ENCODE measurements at places on chromosomes 2 and 18.

DNA sequence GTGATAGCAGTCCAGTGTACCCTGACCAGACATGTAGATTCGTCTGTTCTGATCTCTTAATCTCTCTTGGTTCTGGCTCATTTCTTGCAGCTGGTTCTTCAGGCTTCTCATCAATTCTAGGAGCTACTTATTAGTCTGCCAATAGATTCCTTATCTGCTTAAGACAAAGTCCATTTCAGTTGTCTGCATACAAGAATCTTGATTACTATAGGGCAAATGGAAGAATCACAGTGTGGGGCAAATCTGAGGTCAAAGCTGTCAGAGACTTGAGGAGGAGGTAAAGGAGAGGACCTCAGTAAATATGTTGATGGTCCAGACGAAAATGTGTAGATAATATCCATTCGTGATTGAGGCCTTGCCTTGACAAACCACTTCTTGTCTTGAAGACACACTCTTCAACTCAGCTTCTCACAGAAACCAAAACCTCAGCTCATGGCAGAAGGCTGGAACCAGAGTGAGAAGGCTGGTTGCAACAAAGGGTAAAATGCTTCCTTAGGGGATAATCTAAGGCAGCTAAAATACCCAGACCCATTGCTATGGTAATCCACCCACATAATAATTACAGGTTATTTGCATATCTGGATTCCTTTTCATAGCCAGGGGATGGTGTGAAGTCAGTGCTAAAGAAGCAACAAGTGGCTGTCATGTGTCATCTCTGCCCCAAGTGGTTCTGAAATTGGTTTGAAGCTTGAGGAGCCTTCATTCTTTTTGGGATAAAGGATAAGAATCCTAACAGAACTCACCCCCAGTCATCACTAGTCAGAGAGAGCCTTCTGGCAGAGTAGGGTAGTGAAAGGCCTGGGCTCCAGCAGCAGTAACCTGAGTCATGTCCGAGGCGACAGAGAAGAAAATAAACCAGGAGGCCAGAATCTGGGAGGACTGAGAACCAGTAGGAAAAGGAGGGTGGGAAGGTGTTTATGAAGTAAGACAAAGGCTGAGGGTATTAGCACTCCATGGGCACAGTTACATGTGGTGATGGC, 29.2 kb upstream of the PELI1 start:
- DNase-seq: no peak

DNA sequence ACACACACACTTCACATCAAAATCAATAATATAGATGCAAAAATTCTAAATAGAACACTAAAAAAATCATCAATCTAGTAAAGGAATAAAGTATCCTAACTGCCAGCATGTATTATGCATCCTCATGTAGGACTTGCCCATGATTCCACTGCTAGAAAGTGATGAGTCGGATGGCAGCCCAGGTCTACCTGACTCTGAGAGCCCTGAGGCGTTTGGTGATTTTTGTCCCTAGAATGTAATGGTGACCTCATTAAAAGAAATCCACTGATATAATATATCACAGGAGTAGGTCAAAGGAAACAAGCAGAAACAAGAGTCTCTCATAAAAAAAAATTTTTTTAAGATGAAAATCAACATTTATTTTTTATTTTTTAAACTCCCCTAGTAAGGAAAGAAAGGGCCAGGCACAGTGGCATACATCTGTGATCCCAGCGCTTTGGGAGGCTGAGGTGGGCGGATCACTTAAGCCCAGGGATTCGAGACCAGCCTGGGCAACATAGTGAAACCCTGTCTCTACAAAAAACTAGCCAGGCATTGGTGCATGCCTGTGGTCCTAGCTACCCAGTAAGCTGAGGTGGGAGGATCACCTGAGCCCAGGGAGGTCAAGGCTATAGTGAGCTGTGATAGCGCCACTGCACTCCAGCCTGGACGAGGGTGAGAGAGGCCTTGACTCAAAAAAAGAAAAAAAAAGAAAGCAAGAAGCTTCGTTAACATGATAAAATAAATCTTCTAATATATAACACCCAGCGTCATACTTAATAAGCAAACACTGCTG, 24.4 kb upstream of the ACTG2 start:
- no peak for DNase-seq

- DNase-seq: peak; percentile 70
These were observed 370 bp upstream of the ZNF804A start for GRCh38 chr2:184598002-184598315.

DNA sequence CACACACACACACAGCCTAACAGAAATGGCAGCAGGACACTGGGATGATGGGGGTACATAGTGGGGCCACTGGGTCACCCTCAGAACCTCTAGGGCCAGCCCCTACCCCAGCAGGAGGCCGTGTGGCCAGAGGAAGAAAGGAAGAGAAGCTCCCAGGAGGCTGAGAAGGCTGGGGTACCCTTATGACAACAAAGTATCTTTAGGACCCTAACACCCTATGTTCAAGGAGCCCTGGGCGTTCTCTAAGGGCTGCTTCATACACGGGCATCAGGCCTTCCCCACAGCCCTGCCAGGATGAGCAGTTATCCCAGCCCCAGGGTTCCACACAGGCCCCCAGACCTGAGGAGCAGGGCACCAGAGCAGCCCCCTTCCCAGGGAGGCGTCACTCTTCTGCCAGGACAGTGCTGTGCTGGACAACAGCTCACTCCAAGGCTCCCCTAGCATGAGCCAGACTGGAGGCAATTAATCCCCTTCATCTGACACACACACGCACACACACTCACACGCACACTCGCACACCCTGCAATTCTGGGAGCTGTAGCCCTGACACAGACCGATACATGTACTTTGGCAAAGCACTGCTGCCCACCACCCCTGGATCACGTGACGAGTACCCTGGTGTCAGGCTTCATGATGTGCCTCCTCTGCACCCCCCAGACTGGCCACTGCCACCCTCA, 163.6 kb downstream of the TNS1 start:
- no peak for DNase-seq

- no peak for DNase-seq
These were observed 603.8 kb downstream of the PLCL1 start for GRCh38 chr2:198408171-198408570.

DNA sequence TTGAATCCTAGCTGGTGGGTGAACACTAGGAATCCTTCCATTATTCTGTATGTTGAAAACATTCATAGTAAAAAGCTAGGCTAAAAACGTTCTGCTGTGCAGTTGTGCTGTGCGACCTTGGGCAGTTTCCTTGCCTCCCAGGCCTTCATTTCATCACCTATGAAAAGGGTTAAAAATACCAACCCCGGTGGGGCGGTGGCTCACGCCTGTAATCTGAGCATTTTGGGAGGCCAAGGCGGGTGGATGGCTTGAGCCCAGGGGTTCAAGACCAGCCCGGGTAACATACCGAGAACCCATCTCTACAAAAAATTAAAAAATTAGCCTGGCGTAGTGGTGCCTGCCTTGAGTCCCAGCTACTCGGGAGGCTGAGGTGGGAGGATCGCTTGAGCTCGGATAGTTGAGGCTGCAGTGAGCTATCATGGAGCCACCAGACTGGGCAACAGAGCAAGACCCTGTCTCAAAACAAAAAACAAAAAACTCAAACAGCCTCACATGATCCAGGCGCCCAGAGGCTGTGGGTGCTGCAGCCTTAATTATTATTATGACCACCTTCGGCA, 2.9 kb upstream of the RRM2 start:
- no peak for DNase-seq

- DNase-seq: no peak
These were observed 297.0 kb upstream of the REV1 start for GRCh38 chr2:99786636-99787390.

GRCh38 chr2:16218161-16218560, 277.8 kb downstream of the MYCN start:
- no peak for DNase-seq

DNA sequence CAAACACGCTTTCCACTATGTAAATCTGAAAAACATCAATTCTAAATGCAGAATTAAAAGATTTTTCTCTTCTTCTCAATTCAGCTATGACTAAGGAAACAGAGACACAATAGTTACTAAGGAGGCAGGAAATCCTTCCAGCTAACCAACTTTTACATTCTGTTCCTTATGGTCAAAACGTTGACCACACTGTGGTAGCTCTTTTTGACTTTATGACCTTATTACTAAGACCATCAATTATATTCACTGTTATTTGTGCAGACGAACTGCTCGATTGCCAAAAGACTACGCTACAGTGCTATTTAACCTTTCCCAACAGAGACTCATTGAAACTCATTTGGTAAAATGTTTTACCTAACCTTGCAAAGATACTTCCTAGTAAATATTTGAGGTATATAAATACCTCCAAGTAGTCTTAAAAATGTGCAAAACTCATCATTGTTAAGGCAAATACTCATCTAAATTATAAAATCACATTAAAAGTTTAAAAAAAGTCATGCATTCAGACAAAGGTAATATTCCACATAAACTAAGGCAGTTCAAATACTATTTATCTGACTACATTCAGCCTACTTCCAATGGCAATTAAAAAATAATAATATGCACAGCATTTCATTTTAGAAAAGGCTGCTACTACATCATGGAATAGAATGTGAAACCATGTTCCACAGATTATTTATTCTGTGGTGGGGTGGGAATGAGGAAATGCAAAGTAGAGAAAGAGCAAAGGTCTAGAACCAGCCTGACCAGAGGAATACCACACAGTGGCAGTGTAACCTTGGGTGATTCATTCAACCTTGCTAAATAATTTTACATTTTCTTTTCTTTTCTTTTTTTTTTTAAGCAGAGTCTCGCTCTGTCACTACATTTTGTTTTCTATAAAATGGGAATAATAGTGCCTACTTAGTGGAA, 139.9 kb downstream of the THADA start:
- DNase-seq: no peak

DNA sequence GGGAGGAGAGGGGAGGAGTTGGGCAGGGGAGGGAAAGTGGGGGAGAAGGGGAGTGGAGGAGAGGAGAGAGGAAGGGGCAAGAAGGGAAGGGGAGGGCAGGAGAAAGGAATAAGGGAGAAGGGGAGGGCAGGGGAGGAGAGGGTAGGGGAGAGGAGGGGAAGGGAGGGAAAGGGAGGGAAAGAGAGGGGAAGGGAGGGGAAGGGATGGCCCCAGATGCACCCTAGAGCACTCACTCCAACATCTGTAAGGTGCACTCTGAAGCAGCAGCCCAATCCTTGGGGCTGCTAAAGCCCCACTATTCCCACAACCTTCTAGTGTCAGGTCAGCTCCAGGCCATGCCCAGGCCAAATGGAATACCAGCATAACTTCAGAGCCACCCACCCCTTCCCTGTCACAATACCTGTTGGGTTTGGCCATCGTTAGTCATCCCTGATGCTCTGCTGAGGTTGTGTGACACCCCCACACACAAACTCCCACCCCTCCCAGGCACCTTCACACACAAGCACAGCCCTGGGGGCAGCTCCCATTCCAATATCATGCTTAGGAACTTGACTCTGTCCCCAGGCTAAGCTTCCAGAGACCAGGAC, 55.7 kb upstream of the PKDCC start:
- DNase-seq: peak; percentile 50

DNA sequence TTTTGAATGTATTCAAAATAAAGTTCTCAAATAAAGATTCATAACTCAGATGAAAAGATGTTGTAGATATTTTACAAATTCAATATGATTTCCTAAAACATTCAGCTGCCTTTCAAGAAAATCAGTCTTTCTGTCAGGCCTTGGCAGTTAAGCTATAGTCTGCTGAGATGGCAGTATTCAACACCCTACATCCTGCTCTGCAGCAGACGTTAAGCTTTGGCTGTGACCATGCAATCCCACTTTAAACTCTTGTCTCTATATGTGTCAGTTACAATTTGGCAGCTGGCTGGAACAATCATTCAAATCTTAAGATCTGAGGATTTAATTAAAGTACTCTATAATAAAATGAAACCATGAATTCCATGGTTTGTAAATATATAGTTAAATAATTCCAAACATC, 567.3 kb upstream of the ZNF804A start:
- no peak for DNase-seq

GRCh38 chr18:52403291-52404021, 63.5 kb downstream of the DCC start:
- DNase-seq: no peak

GRCh38 chr2:237878321-237879057, 19.1 kb downstream of the RAMP1 start:
- peak; percentile 55 for DNase-seq

GRCh38 chr18:9666548-9666947, 41.6 kb upstream of the RAB31 start:
- DNase-seq: no peak

DNA sequence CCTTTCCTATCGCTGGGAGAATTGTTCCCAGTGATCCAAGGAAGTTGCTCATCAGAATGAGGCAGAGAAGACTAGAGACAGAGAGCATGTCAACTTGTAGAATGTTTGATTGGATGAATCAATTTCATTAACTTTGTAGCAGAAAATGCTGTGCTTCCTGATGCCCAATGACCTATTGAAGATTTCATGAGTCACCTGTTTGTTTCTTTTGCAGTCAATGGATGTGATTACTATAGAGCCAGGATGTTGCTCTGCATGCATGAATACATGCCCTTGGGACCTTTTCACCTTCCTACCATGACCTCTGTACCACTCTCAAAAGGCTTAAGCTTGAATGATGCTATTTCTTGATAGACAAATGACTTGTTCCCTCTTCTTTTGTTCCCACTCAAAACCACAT, 23.3 kb downstream of the SCG2 start:
- no peak for DNase-seq

- no peak for DNase-seq
These were observed 79.9 kb downstream of the ALK start for GRCh38 chr2:29841386-29842004.

- no peak for DNase-seq
These were observed 674.3 kb downstream of the IRS1 start for GRCh38 chr2:226125176-226125883.

DNA sequence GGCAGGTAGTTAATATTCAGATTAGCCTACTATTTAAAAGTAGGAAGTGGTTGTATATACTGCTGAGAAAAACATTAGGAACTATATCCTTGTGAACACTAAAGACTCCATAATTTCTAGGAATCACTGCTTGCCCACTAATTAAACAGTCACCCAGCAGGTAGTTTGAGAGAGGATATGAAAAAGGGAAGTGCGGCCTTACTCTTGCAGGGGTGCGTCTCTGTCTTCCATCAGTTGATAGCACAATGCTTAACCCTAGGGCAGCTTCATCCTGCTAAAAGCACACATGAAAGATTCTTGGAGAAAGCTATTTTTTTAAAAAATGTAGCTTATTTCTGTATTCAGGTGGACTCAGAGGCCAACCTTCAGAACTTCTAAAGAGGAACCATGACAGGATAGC, 53.1 kb upstream of the ATP5MC3 start:
- DNase-seq: no peak

DNA sequence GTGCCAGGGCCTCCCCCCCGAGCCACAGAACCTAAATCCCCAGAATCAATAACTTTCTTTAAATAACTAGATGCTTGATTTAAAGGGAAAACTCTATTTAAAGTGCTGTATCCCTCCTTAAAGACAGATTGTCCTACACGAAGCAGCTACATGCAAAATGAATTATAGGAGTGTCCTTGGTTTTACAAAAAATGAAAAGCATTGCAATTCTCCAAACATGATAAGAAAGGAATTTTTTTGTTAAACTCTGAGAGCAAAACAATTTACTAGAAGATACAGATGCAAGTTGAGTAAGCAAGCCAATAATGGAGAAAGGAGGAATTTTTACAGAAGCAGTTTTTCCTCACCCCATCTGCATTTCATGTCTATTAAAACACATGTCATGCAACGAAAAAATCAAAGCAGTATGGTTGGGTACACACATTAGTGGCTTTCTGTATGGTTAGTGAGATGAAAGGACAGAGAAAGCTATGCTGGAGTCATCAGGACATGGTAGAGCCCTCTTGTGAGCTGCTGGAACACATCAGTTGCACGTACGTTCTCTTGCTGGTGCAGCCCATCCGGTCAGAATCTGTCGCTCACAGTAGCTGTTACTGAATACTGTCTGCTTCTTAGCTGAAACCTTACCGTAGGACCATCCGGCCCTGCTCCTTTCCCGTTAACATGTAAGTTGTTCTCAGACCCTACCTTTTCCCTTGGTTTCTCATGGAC, 25.9 kb upstream of the STEAP3 start:
- DNase-seq: no peak

Measured in left forelimb (tissue), 1 donor.